ENCODE measurements at places on chromosomes 2 and 18.

DNA sequence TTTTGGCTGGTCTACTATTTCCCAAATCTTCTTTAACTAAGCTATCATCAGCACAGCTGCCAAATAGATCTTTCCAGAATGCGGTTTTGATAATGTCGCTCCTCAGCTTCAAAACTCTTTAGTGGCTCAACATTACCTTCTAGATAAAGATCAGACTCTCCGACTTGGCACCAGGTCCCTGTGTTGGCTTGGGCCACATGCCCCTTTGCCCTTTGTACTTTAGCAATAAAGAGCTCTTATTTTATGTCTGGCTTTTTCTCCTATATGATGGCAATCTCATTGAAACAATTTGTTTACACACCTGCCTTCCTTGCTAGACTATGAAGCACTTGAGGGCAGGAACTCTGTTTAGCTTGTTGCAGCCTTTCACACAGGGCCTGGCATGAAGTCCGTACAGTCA lies 128.9 kb upstream of the GATA6 start:
- no peak for DNase-seq

DNA sequence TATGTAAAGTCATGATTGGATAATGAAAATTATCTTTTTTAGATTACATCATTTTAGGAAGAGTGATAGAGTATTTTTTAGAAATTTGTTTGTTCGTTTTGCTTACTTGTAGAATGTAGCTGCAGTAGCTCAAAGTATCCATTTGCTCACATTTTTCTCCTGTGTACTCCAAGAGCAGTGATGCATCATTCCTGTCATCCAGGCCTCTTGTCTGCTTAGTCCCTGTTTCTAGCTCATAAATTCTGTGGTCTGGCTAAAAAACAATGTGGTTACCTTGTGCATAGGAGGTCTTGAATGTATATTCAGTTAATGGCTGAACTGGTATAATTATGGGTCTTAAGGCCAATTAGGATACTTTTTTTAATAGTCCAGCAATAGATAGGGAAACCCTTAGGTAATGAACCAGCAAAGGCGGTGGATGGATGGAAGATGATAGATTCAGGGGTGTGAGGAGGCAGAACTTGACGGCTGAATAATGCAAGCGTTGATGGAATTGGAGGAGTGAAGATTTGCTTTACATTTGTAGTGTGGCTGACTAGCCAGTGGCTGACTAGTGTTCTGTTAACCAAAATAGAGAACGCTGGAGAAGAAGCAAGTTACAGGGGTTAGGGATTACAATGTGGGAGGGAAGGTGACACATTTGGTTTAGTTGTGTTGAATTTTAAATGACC lies 145.0 kb downstream of the ZNF407 start:
- no peak for DNase-seq

- DNase-seq, result no peak
Observed at GRCh38 chr18:13244135-13244534, 25.6 kb downstream of the LDLRAD4 start.

DNA sequence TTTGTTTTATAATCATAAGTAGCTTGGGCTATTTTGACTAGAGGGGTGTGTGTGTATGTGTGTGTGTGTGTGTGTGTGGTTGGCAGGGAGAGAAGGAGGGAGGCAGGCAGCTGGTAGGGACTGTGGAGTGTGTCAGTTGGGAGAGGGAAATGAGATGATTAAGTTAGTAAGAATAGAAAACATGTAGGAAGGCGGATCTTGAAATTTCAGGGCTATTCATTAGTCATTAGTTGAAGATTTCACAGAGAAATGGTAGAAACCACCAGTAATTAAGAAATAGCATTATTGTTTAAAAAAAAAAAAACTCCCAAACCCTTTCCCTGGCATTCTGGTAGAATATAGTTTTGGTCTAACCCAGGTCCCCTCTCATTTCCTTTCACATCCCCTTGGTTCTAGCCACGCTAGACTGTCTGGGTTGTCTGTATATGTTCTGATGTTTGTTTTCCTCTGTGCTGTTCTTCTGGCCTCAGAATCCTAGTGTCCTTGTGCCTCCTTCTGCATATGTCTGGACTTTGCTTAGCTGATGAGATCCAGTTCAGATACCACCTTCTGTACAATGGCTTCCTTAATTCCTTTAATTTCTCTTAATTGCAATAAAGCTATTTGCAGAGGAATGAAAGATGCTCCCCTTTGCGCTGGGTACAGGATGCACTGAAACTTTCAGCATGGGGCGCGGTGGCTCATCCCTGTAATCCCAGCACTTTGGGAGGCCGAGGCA lies 161.6 kb downstream of the NEDD4L start:
- no peak for DNase-seq

- peak; percentile 49 for DNase-seq
Observed at GRCh38 chr2:127398239-127398590, 10.4 kb upstream of the MAP3K2 start.

- DNase-seq, result no peak
Observed at GRCh38 chr2:128489526-128490273, 171.0 kb upstream of the HS6ST1 start.

DNA sequence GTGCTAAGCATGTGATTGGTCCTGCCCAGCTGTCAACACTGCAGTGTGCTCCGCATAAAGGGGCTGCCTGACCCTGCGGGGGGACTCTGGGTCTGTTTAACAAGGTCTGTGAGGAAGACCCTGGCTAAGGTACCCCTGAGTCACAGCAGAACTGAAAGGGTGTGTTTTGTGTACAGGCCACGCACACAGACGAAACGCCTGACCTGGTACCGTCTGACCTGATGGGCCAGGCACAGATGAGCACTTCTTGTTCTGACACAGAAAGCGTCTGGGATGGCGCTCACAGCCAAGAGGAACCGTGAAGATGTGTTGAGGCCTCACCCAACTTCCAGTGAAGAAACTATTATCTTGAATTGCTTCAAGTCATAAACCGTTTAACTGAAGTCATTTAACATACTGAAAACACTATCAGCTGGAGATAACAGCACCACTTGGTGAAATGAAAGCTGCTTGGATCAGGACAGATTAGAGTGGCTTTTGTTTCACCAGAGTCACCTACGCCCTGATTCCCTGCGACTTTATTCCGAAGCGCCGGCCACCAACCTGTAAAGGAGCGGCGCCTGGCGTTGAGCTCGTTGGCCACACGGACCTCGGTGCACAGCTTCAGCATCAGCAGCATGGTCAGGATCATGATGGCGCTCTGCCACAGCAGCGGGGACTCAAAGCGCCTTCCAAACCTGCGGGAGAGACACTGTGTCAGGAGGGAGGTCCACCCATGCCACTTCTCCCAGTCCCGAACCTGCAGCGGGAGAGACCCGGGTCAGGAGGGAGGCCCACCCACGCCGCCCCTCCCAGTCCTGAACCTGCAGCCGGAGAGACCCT lies 8.5 kb downstream of the SLC66A2 start:
- no peak for DNase-seq

DNA sequence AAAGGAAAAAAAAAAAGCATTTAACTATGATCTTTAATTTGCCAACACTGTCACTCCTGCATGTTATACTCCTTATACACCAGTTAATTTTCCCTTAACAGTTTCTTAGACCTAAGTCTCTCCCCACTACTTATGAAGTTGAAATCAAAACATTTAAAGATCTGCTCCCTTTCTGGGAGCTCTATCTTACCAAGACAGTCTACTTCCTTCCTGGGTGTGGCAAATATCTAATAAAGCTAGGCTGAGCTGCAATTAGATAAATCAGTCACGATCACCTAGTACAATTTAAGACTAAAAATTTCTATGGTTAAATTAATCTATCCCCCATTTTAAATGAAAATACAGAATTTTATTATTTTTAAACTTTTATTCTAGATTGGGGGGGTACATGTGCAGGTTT lies 33.4 kb downstream of the PUM2 start:
- no peak for DNase-seq

GRCh38 chr2:12803607-12804006 lies 86.9 kb downstream of the TRIB2 start:
- DNase-seq, result no peak

GRCh38 chr2:240832921-240833494 lies 13.0 kb upstream of the KIF1A start:
- DNase-seq, result no peak

- DNase-seq, result no peak
Observed at GRCh38 chr2:204239411-204240165, 303.0 kb downstream of the ICOS start.

All from activated naive CD4-positive, alpha-beta T cell treated with anti-CD3 and anti-CD28 coated beads, Interleukin-2, amount 50 U/mL, for 72 hours (primary cell).